GM04503 (cell line): ENCODE measurements at places on chromosomes 2 and 18.
A peak's percentile ranks its signal among the peaks of the same experiment; 100 is the strongest.

DNA sequence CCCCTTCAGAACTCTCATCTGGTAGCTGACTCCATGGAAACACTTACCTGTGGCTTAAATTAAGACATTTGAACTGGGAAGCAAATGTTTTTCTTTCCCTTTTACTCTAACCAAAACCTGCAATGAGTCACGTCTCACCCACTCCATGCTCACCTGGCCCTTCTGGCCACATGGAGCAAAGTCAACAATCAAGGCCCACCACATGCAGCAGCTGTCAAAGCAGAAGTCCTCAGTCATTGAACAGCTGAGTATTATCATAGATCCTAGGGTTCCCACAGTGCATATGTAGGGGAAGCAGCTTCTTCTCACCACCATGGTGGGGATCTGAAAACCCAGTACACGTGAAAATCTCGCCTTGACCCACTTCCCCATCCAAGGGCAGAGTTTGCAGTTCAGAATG is 12.3 kb upstream of the MEP1B start:
- DNase-seq, result no peak

DNA sequence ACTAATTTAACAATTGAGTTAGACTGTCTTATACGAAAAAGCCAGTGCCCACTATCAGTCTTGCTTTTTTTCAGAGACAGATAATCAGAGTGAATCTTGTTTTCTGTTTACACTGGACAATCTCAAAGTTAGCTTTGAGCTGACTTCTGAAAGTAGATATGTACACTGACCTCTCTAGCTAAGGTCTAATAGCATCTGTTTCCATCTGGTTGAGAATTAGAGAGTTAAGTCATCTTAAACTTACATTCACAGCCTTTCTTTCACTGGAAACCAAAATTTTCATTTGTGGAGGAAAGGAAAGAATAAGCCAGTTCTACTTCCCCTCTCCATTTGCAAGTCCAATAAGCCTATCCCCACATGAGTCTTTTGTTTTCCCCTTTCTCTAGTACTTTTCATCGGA is 89.3 kb downstream of the VRK2 start:
- no peak for DNase-seq

DNA sequence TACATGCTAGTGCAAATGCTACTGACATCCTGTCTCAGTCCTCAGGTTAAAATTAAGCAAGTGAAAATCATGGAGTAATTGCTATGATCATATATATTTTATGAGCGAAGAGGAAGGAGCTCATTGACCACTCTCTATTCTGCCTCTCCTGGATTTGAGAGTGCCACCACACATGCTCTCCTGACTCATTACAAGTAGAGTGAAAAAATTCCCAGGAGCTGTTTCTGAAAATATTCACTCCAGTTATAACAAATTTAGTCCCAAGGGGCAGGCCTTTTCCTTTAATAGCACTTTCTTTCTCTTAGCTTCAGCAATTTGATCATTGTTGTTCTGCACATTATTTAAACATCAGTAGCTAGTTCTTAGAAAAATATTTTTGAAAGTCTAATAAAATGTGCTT is 155.0 kb upstream of the MAPRE2 start:
- DNase-seq, result no peak

DNA sequence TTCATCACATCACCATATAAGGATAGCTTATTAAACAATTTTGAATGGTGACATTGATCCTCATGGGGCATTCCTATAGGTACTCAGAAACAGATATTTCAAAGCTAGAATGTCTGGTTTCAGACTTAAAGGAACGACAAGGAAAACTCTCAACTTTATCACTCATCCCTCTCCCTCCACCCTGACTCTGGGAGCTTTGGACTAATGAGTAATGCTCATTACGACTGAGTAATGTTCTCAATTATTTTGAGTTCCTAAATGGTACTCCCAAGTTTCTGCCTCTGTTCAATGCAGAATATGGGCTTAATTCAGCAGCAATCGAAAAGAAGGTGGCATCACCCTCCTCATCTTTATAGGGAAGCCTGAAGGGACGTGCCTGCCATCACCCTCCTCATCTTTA is 43.4 kb downstream of the RFX8 start:
- no peak for DNase-seq

GRCh38 chr2:211086049-211086448 is 529.6 kb downstream of the CPS1 start:
- DNase-seq, result no peak

- DNase-seq, result no peak
Observed at GRCh38 chr2:119716284-119716672, 37.3 kb downstream of the TMEM177 start.

GRCh38 chr18:74147779-74148542 is at the start of the genes FBXO15 and TIMM21:
Gene FBXO15 (minus strand): TSS chr18:74147834. CDS start chr18:74147785, 49 bp downstream.
Gene TIMM21 (plus strand): TSS chr18:74148523. CDS start chr18:74148809, 286 bp downstream.
- peak; percentile 86 for DNase-seq

GRCh38 chr2:170651624-170652325 is 63.4 kb upstream of the SP5 start:
- no peak for DNase-seq

GRCh38 chr2:133644846-133645245 is 76.6 kb upstream of the NCKAP5 start:
- DNase-seq, result no peak

- DNase-seq, result no peak
Observed at GRCh38 chr2:23636426-23636825, 251.4 kb downstream of the KLHL29 start.

DNA sequence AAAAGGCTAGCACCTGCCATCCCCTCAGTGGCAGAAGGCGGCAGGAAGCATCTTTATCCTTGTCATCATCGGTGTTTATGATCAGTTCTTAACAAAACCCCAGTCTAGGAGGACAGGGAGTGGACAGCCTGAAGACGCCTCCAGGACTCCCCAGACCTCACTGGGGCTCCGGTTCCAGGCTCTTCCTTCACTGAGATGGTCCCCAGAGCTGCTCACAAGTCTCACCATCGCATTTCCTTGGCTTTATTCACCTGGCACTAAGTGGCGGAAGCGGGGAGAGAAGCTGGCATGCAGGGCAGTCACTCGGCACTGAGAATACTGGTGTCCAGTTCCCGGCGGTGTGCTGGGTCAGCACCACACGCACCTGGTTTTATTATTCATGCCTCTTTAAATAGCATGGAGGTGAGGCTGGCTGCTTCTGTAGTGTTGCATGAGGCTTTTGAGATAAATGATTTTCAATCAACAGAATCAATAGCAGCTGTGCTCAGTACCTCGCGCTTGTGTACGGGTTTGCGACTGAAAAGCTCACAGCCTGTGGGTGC is 68.7 kb downstream of the CABLES1 start:
- no peak for DNase-seq

DNA sequence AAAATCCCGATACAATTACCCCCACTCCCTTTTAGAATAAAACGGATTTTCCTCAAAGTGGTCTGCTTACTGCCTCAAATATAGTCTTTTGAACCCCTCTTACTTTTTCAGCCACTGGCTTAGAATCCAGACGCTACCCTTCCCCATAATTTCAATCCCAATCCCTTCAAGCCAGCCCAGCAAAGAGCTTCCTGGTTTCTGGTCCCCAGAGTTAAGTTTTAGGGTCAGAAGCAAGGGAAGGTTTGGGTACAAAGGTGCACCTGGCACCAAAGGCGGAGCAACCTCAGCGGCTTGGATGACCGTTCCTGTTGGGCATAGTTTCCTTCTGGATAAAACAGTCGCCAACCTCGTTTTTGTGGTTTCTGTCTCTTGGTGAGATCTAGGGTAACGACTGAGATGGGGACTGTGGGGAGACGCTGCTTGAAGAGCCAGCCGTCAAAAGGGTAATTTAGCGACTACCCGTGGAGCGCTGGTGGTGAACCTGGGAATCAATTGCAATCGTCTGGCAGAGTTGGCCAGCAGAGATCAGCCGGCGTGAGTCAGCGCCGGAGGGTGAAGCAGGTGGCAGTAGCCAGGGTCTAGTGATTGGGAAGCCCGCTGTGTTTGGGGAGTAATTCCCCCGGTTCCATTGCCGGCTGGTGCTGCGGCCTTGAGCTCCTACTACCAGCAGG is 1.6 kb downstream of the FEV start:
- no peak for DNase-seq

- DNase-seq, result no peak
Observed at GRCh38 chr2:217491271-217491670, 511.5 kb downstream of the TNS1 start.

DNA sequence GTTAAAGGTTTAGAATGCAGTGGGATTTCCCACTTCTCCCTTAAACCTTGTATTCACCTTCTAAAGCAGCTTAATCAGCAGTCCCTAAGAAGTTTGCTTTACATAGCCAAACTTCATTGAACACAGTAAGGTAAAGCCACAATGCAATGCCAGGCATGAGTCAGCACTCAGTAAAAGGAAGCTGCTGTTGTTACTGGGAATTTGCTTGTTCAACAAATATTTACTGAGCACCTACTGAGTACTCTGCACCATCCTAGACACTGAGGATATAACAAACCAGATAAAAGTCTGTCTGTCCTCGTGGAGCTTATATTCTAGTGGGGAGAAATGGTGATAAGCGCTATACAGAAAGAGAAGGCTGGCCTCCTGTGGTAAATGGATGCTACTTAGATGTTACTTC is 162.7 kb downstream of the PKP4 start:
- DNase-seq, result no peak

DNA sequence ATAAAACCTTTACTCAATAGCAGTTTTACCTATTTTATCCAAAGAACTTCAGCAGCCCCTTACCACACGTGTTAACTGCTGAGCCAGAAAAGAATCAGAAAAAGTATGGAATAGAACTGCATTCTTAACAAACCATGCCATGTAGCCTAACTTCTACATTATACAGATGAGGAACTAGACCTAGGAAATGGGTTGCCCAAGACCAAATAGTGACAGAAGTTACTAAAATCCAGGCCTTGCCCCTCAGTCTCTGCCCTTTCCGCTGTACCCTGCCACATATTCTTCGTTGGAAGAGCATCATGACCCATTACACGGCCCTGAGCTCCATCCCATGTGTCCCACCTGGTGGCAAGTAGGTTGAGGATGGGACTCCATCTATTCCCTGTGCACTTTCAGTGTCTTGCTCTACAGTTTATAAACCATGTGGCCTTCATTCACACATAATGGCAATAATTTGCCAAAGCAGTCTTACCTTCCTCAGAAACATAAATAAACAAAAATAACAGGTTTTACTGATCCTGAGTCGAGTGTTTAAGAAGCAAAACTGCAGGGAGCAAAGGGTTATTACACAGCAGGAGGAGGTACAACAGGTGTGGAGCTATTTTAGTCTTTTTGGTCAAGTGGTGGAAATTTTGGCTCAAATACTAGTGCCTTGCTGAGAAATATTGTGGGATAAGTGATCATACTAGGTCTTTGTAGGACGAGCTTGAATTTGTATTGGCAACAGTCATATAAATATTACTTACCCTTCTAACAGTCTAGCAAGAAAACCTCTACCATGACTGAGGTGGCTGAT is 46.5 kb downstream of the HNRNPLL start:
- DNase-seq, result no peak

DNA sequence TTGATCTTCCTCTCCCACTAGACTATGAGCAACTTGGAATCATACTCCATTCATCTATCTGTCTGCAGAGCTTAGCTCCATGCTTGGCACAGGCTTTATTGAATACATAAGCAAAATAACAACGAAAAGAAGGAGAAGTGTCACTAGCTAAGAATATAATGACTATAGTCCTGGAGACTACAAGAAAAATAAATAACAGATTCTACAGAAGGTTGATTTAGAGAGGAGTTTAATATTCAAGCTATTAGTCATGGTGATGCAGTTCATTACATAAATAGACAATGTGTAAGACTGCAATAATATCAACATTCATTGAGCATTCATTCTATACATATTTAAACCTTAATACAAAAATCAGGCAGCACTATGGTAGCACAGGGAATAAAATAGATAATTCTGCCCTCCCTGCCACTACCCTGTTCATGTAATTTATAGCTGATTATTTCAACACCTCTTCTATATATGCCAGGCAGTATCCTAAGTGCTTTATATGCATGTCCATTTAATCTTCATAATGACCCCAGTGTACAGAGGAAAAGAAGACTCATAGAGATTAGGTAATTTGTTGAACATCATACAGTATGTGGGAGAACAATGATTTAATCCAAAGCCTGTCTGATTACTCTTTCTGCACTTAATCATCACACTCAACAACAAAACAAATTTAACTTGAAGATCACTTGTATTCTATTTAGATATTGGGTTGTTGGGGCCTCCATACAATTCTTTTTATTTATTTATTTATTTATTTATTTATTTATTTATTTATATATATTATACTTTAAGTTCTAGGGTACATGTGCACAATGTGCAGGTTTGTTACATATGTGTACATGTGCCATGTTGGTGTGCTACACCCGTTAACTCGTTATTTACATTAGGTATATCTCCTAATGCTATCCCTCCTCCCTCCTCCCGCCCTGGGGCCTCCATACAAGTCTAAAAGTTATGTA is 165.3 kb downstream of the RNF152 start:
- no peak for DNase-seq

- DNase-seq, result no peak
Observed at GRCh38 chr18:7683753-7684152, 116.6 kb downstream of the PTPRM start.

- DNase-seq, result no peak
Observed at GRCh38 chr18:49014605-49015267, 64.0 kb upstream of the SMAD7 start.

DNA sequence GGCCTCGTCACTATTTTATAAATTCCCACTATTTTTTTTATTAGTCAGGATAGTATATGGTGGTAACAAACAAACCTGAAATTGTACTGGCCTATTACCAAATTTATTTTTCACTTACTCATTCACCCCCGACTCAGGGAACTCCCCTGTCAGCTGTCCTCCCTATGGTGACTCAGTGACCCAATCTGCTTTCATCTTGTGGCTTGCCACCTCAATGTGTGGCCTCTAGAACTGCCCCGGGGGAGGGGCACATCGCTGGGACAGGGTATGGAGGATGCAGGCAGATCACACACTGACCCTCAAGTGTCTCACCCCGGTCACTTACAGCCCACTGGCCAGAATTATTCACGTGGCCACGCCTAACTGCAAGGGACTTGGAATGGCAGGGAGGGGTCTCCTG is 71.6 kb downstream of the ACTR2 start:
- DNase-seq, result no peak

GRCh38 chr2:31324016-31324633 is 90.2 kb downstream of the EHD3 start:
- no peak for DNase-seq

DNA sequence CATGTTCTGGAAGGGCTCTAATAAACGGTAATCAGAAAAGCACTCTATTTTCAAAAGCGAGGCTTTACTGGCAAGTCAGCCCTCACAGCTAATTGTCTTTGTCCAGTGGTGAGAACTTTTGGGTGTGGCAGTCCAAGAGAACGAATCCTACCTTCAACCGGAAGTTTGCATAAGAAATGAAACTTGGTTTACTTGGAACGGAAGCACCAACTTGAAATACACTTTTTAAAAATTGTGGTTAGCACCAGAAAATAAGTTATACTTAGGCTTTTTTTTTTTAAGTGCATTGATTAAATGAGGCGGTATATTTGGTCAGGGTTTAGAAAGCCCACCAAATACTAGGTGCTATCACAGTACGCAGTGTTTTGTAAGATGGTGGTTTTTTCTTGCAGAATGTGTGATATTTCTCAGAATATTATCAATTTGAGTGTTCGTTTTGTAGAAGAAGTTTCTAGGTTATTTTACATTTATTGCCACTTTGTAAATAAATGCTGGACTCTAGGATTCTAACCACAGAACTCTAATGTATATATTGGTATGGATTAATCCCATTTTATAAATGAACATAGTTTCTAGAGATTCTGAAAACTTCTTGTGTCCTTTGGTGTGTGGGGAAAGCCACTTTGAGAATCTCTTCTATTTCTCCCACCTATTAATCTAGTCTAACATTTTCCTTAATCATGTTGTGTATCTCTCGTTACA is 1.2 kb downstream of the MYL12A start:
- no peak for DNase-seq

- DNase-seq, result no peak
Observed at GRCh38 chr2:20588918-20589871, 61.7 kb downstream of the HS1BP3 start.

- DNase-seq, result no peak
Observed at GRCh38 chr18:2425426-2426317, 145.6 kb downstream of the METTL4 start.
